ENCODE measurements at places on chromosomes 7 and 10.

DNA sequence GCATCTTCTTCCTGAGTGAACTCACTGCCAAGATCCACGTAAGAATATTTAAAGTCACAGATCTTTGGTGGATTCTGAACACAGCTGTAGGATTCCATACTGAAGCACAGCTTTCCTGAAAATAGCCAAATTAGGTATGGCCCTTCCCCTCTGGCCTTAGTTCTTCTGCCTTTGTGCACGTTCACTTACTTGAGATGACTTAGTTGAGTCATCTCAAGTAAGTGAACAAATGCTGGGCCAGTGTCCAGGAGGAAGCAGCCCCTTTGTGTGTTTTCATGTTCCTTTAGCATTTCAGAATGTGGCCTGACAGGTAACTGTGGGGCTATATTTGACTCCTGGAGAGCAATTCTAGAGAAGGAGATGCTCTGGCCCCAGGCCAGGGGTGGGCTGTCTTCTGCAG is 51.5 kb downstream of the CCNY start:
- no peak for DNase-seq

- DNase-seq, result no peak
Measured at GRCh38 chr7:65285906-65286864, 87.5 kb upstream of the ZNF92 start.

- no peak for DNase-seq
Measured at GRCh38 chr10:96588616-96589419, 2.0 kb upstream of the TM9SF3 start.

DNA sequence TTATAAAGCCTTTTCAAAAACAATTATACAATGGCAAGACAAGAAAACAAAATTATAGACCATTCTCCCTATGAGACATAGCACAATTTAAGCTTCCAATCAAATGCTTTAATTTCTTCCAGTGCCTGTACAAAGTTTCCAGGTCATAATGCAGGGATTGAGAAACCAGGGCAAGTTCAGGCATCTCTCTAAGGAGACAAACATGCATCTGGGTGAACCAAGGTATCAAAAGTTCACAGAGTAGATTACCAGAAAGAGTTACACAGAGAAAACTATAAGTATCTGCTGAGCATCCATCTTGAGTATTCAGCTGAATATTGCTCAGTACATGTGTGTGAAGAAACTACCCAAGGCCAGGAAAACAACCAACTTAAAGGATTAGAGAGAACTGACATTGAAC is 89.1 kb downstream of the COL28A1 start:
- DNase-seq, result no peak

DNA sequence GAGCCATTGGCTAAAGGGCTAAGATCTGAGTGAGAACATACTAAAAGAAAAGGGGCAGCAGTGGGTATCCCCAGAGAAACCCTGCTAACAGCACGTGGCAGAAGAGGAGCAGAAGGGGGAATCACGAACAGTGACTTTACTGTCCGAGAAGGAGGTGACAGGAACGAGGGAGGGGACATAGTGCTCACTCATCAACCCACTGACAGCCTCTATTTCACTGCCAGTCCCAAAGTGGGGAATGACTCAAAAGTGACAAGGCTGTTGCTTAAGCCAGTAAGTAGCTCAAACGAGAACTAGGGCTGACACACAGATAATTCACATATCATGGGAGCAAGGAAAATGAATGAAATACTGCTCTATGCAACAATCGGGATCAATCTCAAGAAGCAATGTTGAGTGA is 92.7 kb downstream of the RSU1 start:
- DNase-seq, result no peak
